ENCODE measurements at places on chromosomes 12 and 14.

DNA sequence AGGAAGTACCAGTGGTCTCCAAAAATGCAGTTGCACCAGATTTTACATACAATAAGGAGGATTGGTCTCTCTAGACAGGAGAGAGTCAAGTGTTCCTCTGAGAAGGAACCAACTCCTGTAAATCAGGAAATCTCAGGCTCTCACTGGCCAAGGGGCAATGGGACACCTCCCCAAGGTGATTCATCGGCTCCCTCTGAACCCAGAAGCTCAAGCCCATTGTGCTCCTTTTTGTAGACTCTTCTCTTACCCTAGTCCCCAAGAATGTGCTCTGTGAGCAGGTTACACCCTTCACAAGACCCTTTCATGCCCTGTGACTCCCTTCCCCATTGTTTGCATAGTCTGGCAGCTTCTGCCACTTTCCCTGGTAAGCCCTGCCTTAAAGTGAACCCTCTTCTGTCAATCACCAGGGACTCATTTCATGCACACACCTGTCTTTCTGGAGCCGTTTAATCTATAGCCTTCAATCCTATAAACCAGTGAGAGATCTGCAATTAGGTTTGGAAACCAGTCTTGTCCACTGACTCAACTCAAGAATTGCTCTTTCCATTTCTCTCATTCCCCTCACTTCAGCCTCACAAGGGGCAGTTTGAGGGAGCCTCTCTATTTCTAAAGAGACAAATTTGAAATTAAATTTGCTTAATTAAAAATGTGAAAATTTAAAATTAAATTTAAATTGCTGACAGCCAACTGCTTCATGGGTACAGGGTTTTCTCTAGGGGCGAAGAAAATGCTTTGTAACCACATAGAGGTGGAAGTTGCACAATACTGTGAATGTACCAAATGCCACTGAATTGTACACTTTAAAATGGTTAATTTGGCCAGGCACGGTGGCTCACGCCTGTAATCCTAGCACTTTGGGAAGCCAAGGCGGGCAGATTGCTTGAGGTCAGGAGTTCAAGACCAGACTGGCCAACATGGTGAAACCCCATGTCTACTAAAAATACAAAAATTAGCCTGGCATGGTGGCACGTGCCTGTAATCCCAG lies 38.3 kb upstream of the LTA4H start:
- no peak for DNase-seq

DNA sequence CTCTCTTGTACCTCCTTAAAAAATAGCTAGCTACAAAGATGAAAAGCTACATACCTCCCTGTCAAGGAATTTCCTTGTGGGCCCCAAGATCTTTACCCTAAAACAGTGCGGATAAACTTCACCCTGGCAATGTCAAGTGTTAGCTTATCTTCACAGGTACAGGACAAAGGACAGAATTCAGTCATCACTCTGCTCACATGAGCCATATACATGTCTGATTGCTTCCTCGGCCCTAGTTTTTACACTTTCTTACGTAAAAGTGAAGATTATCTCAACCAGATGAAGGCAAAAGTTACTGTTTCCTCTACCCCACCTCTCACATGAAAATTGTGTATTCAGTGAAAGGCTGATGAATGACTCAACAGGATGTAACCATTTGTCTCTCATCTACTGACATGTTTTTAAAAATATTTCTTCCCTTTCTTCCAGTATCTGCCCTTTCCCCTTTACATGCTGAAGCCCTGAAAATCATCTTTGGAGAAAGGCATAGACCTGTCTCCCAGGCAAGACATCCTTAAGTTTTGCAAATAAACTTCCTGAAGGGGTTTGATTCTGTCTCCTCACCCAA lies 890.1 kb downstream of the GALC start:
- DNase-seq: no peak

DNA sequence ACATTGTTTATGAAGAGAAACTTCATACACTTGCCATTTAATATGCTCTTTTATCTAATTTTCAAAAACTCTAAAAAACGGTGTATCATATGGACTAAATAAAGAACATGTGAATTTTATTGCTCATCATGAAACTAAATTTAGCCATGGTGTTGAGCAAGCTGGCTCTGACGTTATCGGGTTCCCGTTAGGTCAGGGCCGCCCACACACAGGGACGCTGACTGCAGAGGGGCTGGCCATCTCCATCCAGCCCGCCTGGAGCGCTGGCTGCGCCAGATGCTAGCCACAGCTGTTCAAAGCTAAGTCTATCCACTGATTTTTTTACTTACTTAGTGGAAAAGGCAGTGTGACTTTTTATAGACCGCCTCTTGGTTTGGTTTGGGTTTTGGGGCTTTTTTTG lies 36.5 kb upstream of the DYNC1H1 start:
- peak; percentile 90 for DNase-seq

GRCh38 chr14:96095581-96096476 lies 56.7 kb downstream of the C14orf132 start:
- DNase-seq: peak; percentile 80

- DNase-seq: no peak
Observed at GRCh38 chr12:93567174-93567573, 5.3 kb upstream of the SOCS2 start.

GRCh38 chr14:28608851-28609828 lies 157.4 kb upstream of the FOXG1 start:
- DNase-seq: peak; percentile 81

GRCh38 chr12:123062681-123063486 lies 82.4 kb downstream of the ARL6IP4 start:
- peak; percentile 28 for DNase-seq

GRCh38 chr12:95385246-95386035 lies 88.5 kb upstream of the METAP2 start:
- peak; percentile 54 for DNase-seq

DNA sequence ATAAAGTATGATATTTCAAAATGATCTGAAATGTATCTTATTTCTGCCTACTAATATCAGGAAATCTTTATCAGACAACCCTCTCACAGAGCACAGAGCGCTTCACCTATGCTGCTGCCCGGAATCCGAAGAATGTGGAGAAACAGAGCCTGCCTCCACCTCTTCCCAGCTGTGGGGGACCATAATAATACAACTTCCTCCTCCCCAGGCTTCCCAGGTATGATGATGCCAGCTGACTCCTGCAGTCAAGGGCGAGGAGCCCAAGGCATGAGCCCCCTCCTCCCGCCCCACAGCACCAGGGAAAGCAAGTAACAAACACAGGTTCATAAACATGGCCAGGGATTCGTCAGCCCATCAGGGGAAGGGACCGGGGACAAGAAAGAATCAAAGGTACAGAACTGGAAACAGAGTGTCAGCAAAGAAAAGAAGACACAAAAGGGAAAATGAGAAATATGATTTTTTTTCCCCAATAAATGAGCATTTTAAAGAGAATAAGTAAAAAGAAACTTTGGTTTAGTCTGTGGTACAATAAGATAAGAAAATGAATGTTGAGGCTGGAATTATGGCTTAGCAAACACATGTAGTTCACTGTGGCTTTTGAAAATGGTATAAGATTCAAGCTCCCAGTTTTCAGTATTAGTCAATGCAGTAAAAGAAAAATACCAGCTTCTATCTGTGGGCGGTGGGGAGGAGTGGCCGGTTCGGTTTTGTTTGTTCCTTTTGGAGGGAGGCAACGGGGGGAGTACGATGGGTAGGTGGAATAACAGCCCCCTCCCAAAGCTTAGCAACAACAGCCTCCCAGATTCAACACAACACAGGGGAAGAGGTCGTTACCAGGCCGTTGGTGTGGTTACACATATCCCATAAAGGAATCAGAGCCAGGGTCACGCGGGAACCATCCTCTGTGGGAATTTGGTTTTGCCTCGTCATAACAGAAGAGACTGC lies 68.3 kb downstream of the SETD3 start:
- DNase-seq: peak; percentile 66

DNA sequence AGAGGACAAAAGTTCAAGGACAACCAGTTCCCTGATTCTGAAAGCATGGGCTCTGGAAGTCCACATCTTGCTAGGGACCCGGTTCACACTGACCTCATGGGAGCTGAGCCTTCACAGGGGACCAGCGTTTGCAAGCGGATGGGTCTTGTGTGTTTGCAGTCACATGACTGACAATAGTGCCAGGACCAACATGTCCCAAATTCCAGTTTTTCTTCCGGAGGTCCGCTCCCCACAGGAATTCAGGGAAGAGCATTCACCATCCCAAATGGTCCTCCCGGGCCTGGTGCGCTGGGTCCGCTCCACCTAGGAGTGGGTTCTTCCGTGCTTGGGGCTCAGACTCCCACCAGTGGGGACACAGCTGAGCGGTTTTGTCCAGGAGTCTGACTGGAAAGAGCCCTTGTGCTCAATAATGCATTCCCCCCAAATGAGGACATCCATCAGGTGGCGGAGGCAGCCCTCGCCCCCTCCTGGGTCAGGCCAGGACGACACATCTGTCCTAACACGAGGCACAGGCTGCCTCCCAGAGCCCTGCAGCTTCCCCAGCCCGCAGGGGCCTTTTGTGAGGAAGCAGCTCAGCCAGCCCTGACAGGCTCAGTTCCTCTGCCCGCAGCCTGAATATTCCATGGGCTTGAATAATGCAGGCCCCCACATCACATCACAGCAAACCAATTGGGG lies 91.8 kb upstream of the BCL11B start:
- no peak for DNase-seq

- peak; percentile 92 for DNase-seq
Observed at GRCh38 chr12:11798856-11799501, 149.5 kb downstream of the ETV6 start.

DNA sequence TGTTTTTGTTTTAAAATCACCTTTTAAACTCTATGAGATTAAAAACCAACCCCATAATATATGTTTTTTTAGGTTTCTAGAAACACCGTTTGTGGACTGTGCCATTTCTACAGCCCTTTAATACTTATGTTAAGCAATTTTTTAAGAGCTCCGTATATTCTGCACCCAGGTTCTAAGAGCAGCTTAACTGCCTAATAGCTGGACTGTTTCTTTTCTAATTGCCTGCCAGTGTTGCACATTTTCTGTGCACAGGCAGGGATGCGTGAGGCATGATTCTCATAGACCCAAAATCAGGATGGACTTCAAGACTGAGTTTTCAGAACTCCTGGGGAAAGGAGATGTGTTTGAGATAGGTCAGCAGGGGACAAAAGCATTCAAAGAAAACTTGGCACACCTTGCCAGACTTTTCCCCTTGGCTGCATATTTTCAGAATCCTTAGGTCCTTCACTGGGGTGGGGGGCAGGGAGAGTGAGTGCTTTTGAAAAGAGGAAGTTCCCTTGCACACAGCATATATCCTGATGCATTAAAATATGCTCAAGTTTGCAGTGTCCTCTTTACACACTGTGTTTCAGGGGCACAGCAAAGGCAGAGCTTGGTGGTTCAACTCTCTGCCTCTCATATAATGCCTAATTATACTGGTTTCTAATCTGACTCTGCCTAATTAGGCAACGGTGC lies 27.9 kb downstream of the TMEM30B start:
- no peak for DNase-seq

DNA sequence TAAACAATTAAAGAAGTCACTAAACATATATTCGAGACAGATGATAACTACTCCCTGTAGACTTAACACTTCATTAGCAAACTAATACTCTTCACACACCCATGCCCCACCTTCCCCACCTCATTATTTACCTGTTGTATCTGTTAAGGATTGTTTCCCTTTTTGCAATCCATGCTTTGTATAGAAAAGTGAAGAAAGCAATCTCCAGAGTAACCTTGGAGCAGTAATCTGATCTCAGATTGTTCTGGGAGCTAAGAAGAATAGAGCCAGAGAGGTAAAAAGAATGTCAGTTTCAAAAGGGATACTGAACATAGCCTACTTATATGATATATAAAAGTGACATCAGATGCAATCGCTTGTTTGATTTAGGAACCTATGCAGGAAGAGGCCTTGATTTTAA lies 37.4 kb downstream of the PLEKHA5 start:
- no peak for DNase-seq

- DNase-seq: no peak
Observed at GRCh38 chr12:43108656-43109055, 443.3 kb downstream of the ADAMTS20 start.

DNA sequence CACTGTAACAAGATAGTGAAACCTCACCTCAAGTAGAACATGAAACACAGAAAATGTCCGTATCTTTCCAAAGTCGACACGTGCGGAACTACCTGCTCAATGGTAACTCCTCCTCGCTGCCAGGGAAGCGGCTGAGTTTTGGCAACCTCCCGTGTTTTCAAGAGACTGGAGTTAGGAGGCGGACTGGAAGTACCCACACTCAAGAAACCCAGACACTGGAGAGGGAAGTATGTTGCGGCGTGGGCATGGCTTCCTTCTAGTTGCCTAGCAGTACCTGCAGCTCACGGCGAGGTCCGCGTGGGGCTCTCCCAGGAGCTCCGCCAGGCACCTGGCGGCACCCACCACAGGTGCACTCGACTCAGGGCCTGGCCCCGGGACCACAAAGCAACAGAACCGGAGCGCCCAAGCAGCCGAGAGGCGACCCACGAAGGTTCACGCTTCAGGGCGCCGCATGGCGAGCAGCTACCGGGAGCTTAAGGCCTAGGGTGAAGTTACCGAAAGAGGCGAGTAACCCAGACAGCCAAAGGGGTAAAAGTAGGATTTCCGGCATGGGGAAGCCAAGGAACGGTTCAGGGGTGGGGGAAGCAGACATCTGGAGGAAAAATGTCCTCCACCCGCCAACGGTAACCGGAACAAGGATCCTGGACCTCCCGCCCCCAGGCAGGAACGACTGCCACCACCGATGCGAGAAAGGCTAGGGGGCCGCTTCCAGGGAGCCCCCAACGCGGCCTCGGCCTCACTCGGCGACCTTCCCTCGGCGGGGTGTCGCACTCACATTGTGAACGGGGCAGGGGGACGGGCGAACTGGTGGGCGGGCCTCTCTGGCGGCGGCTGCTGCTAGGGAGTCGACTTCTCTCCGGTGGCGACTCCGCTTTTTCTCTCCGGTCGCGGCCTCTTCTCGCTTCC lies 608 bp downstream of the PTGES3 start:
- DNase-seq: peak; percentile 43

DNA sequence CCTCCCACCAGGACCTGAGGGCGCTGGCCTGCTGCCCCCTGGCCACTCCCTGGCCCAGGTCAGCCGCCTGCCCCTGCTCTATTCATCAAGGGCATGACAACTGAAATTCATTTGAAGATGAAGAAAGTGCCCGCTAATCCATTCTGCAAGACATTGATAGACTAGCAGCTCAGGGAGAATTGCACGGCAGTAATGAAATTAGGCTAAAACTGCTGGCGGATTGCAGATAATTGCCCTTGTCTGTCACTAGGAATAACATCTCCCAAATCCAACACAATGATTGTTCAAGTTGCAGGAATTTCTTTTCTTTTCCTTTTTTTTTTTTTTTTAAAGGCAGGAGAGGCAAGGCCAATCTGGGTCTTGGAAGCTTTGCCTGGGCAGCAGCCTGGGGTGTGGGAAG lies 44.5 kb downstream of the MVK start:
- DNase-seq: no peak

DNA sequence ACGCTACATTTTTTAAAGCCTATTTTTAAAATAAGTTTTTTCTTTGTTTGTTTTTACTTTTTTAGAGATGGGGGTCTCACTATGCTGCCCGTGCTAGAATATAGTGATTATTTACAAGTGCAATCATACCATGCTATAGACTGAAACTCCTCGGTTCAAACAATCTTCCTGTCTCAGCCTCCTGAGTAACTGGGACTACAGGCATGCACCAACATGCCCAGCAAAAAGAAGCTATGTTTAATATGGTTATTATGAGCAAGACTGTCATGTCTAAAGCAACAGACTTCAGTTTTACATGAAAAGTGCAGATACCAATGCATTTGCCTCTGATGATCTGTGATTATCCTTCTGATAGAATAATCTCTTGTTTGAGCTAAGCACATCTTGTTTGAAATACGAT lies 45.6 kb upstream of the SGPP1 start:
- no peak for DNase-seq

GRCh38 chr12:115973066-115973465 lies 304.4 kb downstream of the MED13L start:
- DNase-seq: no peak

- no peak for DNase-seq
Observed at GRCh38 chr12:81416571-81416970, 338.7 kb downstream of the ACSS3 start.

All from astrocyte of the spinal cord (primary cell).